ENCODE measurements at places on chromosomes 1 and 21. TPM values are rescaled to one million over a fixed set of nuclear protein-coding genes. Genes with fewer than 3 reads are reported as not detected.

RAP1GAP gene
- total RNA-seq: not detected

PHACTR4 gene
- 32.2 TPM for total RNA-seq

TGFB2 gene
- 3.3 TPM for total RNA-seq

SUMO3 gene
- 53.7 TPM for total RNA-seq

OLFML2B gene
- total RNA-seq: 5.7 TPM

SYNJ1 gene
- 10.6 TPM for total RNA-seq

SLAMF8 gene
- 4.3 TPM for total RNA-seq

SIK1 gene
- total RNA-seq: 1.8 TPM

RABGAP1L gene
- 115 TPM for total RNA-seq

GJC2 gene
- total RNA-seq: 5.1 TPM

CHRM3 gene
- 177 TPM for total RNA-seq

RNU1-2 gene
- not detected for total RNA-seq

IARS2 gene
- 48.9 TPM for total RNA-seq

SMPDL3B gene
- 1.1 TPM for total RNA-seq

INKA2 gene
- 9.3 TPM for total RNA-seq

OR2AK2 gene
- not detected for total RNA-seq

OVAAL gene
- not detected for total RNA-seq

LRRC52 gene
- total RNA-seq: not detected

C2CD4D gene
- not detected for total RNA-seq

ATP5PF gene
- total RNA-seq: 108 TPM

ZNF695 gene
- total RNA-seq: not detected

RYR2 gene
- 78.8 TPM for total RNA-seq

NTPCR gene
- total RNA-seq: 27.7 TPM

HAO2 gene
- total RNA-seq: not detected

CELA3B gene
- not detected for total RNA-seq

OXCT2 gene
- 1.5 TPM for total RNA-seq

CDK18 gene
- 13.7 TPM for total RNA-seq

LCE1B gene
- total RNA-seq: not detected

CXADR gene
- 7.6 TPM for total RNA-seq

FCAMR gene
- not detected for total RNA-seq

TDRD10 gene
- total RNA-seq: 2.3 TPM

GBP5 gene
- 2.7 TPM for total RNA-seq

OR2T33 gene
- not detected for total RNA-seq

AMY1B gene
- not detected for total RNA-seq
